Activated naive CD4-positive, alpha-beta T cell (primary cell): ENCODE measurements at places on chromosomes 1 and 21.

DNA sequence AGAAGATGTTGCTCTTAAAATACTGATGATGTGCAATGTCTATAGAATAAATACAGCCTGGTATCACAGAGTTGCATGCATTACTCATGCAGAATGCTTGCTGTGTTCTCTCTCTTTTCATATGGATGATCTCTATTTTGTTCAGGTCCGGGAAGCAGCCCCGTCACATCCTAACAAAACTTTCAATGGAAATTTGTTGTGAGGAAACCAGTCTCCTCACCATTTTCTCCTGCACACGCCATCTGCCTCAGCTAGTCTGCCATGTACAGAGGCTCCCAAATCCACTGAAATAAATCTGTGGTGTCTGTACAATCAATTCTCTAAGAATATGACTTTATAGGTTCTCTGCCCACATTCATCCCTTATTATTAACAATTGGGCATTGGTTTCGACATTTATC lies 42.4 kb downstream of the DAB1 start:
- DNase-seq: no peak

GRCh38 chr1:89965193-89965768 lies 29.6 kb upstream of the ZNF326 start:
- DNase-seq: no peak

- DNase-seq: no peak
Observed at GRCh38 chr1:157597959-157598667, at the start of gene FCRL4. Gene FCRL4, minus strand, starts transcription at chr1:157598085. Its CDS starts 141 bp downstream, at chr1:157597944.

DNA sequence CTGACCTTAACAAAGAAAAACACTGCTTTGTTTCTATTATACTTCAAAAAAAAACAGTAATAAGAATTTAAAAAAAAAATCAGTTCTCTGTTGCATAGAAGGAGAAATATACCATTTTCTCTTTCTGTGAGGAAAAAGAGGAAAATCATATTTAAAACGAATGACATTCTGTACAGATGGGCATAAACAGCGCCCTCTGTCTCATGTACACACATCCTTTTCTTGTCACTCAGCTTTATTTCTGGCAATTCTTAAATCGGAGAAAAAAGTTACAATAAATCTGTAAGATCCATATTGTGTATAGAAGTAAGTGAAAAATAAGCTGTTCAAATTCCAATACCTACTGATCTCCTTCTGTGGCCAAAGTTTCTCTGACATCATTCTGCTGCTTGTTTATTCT lies 245.4 kb downstream of the SMYD3 start:
- DNase-seq: no peak

DNA sequence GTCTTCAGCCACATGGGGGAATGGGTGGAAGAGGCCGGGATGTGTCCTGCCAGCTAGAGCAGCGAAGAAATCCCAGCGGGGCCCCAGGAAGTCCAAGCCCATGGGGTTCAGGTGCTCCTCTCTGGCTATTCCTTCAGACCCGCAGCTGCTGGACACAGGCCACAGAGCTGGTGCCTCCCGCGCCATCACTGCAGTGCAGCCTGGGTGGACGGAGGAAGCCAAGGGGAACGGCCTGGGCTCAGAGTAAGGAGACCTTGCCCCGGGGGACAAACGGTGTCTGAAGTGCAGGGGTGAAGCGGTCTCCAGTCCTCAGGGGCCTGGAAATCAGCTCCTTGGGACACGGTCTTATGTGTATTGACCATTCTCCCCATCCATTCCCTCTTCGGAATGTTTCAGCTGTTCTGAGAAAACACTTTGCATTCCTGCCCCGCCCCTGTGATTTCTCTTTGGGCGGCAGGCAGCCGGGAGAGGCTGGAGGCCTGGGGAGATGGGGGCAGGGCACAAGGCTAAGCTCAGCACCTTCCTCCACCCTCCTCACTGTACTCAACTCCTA lies 18.4 kb downstream of the MTHFR start:
- DNase-seq: no peak

- no peak for DNase-seq
Observed at GRCh38 chr1:32055416-32055815, 17.3 kb upstream of the TMEM39B start.

DNA sequence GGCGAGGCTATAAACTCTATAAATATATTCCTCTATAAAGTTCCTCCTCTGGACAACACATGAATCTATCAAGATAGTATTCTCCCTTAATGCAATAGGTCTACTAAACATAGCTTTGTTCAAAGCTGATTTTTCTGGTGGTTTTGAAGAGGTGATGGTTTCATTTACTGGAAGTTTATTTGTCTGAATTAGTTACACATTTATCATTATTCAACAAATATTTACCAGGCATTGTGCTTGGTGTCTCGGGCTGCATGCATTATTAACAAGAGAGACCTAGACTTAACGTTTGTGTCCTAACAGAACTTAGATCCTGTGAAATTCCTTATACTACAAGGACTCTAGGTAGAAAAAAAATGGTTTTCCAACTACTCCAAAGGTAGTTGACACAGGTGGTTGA lies 511.4 kb upstream of the B3GALT2 start:
- no peak for DNase-seq

GRCh38 chr1:245874942-245875580 lies 632.0 kb downstream of the SMYD3 start:
- DNase-seq: no peak

GRCh38 chr1:81259625-81260411 lies 540.9 kb upstream of the ADGRL2 start:
- DNase-seq: no peak

GRCh38 chr1:64356636-64357256 lies 113.2 kb upstream of the CACHD1 start:
- no peak for DNase-seq

DNA sequence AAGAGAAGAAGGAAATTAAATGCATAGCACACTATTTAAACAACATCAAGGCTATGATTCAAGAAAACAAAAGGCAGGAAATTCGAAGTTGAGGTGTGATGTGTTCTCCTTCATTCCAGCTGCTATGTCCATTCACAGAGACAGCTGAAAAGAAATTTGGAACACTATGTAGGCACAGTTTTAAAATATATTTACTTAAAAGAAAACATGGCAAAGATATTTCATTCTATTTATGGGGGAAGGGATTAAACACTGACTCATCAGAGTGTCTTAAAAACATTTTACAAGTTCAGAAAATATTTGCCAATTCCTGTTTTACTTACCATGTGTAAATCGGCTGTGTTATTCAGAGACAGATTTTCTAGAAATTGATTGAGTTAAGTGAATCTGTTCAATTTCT lies 39.4 kb upstream of the NGF start:
- no peak for DNase-seq

DNA sequence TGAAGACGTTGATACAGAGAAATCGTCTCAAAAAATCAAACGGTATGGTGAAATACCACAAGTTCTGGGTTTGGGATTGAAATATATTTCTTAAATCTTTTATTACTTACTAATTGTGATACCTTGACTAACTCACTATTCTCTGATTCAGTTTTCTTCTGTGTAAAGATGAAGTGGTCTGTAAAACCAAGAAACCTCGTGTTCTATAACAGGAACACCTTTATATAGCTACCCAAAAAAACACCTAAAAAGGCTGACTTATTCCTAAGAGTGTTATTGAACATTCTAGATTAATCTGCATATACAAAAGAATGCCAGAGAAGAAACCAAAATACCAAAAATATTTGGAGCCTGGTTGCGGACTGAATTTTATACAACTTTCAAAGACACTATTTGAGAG lies 721 bp downstream of the LRRIQ3 start:
- no peak for DNase-seq

DNA sequence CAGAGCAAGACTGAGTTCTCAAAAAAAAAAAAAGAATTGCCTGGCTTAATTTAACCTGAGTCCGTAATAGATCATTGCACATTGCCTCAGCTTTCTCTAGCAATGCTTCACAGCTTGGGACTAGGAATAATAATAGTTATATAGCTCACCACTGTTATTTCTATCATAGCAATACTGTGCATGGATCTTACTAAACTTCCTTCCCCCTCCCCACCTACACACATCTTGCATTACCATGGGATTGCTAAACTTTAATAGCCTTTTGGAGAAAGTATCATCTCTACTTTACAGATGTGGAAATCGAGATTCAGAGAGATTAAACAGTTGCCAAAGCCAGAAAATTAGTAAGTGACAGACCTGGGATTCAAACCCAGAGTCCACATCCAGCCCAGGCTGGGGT lies 99.4 kb downstream of the ATP5PO start:
- no peak for DNase-seq

DNA sequence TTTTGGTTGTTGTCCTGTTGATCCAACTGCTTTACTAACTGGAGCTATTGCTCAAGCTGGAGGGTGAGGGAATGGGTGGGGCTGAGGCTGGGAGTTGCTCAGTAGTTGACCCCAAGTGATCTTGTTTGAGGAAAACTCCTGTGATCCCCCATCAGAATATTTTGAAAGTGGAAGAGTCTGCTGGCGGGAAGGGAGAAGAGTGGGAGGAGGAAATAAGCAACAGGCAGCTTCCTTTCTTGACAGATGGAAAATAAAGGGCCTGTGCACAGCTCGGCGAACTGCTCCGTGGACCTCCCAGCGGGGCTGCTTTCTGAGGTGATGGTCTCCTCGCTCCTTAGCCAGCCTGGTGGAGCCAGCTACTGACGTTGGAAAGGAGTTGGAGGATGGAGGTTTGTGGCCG lies 199.1 kb upstream of the LMO4 start:
- DNase-seq: no peak

DNA sequence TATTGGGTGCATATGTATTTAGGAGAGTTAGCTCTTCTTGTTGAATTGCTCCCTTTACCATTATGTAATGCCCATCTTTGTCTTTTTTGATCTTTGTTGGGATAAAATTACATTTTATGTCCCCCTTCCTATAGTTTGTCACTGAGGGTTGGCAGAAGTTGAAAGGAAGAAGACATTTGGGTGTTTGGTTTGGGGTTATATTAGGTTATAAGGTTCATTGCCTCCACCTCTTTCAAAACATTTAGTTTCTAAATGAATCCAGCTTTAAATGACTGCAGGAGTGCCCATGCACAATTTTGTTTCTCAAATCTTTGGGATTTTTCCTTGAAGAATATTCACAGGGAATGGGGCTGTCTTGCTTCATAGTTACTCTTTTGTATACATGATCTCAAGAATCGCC lies 14.6 kb upstream of the LGALS8 start:
- DNase-seq: no peak

DNA sequence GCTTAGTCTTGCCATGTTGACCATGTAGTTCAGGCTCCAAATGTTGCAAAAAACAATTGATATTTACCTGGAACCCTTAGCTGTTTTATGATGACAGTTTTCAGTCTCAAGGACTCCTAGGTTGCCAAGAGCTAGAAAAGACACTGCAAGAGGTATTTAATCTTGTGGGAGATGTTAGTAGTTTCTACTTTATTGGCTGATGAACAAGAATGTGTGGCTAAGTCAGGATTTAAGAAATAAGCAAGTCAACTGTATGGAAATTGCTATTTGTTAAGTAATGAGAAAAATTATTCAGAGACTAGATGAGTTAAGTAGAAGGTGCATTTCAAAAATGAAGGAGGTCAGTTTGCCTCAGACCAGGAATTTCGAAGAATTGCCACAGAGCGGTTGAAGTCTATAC lies 639.7 kb upstream of the USP24 start:
- no peak for DNase-seq

GRCh38 chr1:203597331-203598090 lies 29.1 kb upstream of the ATP2B4 start:
- DNase-seq: no peak

- no peak for DNase-seq
Observed at GRCh38 chr1:150576794-150577556, 2.4 kb downstream of the MCL1 start.
